Stimulated activated CD8-positive, alpha-beta memory T cell treated with anti-CD3 and anti-CD28 coated beads, Interleukin-7, amount 100 ng/mL, for 1 hour (primary cell): ENCODE measurements at places on chromosomes 1 and 21.

GRCh38 chr21:35026153-35026500 lies 23.0 kb downstream of the RUNX1 start:
- DNase-seq: no peak

- no peak for DNase-seq
These were observed 148.4 kb upstream of the HMCN1 start for GRCh38 chr1:185585770-185586169.

GRCh38 chr1:147741065-147741464 lies 19.3 kb downstream of the GJA5 start:
- no peak for DNase-seq

DNA sequence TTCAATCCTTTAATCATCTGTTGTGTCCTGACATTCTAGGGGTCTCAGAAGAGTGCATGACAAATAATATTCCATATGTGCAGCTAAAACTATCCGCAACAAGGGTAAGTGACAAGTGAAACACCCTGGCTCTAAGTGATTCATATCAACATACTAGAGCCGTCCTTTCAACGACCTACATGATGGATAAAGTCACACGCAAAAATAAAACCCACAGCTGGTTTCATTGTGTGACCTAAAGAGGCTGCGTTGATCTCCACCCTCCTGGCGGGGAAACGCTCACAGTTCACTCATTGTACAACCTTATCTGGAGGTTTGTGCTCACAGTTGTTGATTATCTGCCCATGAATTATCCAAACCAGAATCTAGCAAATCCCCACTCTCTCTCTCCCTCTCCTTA lies 365.3 kb upstream of the PKN2 start:
- DNase-seq: no peak

- DNase-seq: no peak
These were observed 17.7 kb upstream of the KDM4A start for GRCh38 chr1:43632135-43632670.

DNA sequence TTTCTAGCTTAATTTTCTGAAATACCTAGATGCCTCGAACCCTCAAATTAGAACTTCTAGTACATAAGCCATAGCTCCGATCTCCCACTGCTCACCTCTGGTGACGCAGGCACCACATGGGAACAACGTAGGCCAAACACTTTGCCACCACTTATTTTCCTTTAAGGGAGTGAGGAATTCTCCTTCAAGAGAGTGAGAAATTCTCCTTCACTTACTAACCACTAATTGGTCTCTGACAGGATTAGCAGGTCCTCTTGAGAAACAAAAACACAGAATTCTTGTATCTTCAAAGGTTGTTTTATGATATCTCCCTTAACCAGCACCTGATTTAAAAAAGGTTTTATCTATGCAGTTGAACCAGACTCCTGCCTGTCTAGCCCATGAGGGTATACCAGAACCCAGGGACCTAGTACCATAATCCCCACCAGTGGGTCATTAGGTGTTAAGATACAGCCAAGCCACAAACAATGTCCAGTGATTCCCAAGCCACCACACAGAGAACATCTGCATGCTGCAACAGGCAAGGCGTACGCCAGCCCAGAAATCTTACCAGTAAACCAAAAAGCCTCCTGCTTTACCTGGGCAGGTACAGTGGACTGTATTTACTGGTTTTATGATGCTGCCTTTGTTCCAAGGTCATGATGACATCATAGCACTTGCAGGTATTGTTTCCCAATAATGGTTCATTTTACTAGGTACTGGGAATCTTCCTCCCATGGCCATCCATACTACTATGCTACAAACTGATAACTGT lies 20.3 kb upstream of the CXADR start:
- no peak for DNase-seq

- no peak for DNase-seq
These were observed 63.8 kb downstream of the RPS6KA1 start for GRCh38 chr1:26593385-26593784.

- DNase-seq: no peak
These were observed 91.5 kb upstream of the GCLM start for GRCh38 chr1:94000510-94001282.

GRCh38 chr1:108142773-108143394 lies 57.3 kb downstream of the SLC25A24 start:
- no peak for DNase-seq
